ENCODE measurements at places on chromosomes 7 and 10.
A peak's percentile ranks its signal among the peaks of the same experiment; 100 is the strongest.

GRCh38 chr7:94890216-94890615 is 17.2 kb upstream of the PPP1R9A start:
- DNase-seq, result no peak

DNA sequence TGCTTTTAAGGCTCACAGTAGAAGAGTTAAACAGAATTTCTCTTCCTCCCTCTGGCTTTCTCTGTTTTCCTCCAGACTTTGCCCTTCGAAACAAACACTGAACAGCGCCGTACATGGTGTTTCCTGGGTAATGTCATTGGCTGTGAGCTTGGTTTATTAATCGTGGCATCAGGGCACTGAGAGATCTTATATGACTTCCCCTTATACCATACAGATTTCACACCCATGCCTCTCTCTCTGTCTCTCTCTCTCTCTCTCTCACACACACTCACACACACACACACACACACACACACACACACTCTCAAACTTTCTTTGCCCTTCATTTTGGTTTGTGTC is 195.5 kb downstream of the CREB5 start:
- DNase-seq, result no peak

GRCh38 chr7:140349144-140349771 is 49.1 kb downstream of the SLC37A3 start:
- DNase-seq, result no peak

DNA sequence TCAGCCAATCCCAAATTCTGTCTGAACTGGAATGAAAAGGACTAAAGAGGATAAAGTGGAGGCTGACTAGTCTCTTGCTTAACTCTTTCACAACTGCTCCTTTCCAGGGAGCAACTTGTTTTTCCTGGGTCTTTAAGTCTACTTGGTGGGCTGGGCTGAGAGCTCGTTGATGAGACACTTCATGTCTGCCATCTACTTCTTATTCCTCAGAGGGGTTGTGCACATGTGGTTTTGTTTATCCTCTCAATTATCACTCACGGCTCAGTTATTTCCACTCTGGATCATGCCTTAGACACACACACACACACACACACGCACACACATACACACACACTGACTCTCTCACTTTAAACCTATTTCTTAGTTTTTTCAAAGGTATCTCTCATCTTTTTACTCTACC is 298.6 kb upstream of the MTPN start:
- no peak for DNase-seq

- DNase-seq, result no peak
Observed at GRCh38 chr10:43354330-43354635, 17.2 kb upstream of the FXYD4 start.

- no peak for DNase-seq
Observed at GRCh38 chr7:94875201-94875600, 32.2 kb upstream of the PPP1R9A start.

DNA sequence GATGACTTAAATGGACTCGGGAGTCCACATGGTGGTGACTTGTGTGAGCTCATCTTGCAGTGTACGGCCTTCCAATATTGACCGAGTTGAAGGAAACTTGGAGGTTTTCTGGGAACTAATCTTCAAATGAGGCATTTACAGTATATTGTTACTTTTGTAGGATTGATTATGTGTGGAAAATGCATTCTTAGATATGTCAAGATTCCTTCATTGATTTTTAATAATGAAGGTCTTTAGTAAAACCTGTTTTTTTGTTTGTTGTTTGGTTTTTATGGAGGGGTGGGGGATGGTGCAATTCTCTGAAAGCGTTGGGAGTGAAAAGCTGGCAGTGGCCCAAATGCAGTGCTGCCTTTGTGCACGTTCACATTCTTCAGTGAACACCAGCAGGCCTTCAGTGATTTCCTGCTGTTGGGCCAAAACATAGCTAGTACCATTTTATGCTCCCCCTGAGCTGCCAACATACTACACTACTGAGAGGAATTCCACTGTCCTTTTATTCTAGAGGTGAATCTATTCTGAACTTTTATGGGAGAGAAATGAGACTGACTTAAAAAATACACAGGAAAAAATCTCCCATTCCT is 50.4 kb downstream of the CCNY start:
- DNase-seq, result no peak

DNA sequence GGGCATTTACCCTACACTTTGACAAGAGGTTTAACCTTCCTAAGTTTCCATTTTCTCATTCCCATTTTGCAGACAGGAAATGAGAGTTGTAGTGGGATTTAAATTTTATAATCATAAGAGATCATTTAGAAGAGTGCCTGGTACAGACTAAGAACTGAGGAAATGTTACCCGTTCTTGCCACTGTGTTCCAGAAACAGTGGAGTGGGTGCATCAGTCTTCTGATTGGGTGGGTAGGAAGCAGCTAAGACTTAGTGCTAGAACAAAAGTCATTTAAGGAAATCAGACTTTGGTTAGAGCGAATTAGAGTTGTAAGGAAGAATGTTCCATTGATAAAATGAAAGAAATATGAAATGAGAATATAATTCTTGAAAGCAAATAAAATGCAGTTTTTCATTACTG is 8.4 kb upstream of the SYPL1 start:
- DNase-seq, result no peak

DNA sequence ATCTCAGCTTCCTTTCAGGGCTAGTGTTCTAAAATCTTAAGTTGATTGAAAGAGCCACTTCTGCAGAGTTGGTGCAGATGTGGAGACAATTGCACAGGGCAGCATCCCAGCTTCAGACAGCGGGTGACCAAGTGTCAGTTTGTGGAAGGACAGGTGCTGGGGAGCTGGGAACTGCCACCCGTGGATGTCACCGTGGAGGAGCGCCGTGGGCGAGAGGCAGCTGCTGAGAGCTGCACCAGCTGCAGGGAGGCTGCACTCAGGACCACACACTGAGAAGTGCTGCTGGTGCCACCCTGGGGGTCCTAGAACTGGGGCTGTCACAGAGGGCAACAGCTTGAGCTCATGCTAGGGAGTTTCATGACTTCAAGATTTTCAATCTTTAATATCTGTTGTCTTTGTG is 543.0 kb upstream of the FZD8 start:
- no peak for DNase-seq

- DNase-seq, result no peak
Observed at GRCh38 chr10:30233186-30233959, 115.7 kb downstream of the MTPAP start.

- DNase-seq, result no peak
Observed at GRCh38 chr7:31885171-31885570, 185.0 kb downstream of the PDE1C start.

DNA sequence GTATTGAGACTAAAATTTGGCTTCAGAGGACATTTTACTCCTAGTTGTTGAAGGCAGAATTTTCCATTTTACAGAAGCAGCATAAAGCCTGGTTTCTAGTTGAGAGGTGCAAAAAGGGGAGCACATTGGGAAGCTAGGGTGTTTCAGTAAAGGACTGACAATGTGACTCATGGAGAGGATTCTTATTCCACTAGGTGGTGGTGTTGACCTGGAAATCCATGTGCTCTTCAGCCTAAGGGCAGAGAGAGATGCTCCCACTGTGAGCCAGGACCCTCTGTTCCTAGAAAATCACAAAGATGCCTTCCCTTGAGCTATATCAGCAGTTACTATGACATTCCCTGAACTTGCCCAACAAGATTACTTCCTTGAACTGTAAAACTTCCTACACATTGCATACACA is 687.8 kb downstream of the IPMK start:
- DNase-seq, result no peak

DNA sequence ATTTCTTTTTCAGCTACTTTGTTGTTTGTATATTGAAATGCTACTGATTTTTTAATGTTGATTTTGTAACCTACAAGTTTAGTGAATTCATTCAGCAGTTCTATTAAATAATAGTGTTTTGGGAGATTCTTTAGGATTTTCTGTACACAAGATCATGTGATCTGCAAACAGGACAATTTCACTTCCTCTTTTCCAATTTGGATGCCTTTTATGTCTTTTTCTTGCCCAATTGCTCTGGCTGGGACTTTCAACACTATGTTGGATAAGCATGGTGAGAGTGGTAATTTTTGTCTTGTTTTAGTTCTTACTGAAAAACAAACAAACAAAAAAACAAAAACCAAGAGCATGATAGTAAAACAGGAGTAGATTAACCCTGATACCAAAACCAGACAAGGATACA is 316.2 kb downstream of the ATRNL1 start:
- no peak for DNase-seq

GRCh38 chr7:47572094-47572445 is 9.8 kb downstream of the TNS3 start:
- peak; percentile 61 for DNase-seq

DNA sequence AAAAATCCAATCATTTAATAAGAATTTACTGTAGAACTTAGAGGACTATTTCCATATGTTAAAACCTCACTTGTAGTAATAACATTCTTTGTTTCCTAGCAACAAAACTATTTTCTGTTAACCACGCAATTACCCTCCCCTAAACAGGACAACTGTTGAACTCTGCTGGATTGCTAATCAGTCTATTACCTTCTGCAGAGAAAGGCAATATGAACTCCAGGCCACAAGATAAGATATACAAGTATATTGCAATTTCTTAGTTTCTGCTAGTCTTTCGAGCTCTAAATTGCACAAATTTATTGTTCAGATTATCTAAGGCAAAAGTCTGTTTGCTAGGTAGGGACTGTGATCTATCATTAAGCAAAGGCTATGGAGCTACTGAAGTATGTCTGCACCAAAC is 920.1 kb upstream of the LRRN3 start:
- no peak for DNase-seq

- DNase-seq, result no peak
Observed at GRCh38 chr7:19275000-19275399, 129.8 kb upstream of the FERD3L start.

DNA sequence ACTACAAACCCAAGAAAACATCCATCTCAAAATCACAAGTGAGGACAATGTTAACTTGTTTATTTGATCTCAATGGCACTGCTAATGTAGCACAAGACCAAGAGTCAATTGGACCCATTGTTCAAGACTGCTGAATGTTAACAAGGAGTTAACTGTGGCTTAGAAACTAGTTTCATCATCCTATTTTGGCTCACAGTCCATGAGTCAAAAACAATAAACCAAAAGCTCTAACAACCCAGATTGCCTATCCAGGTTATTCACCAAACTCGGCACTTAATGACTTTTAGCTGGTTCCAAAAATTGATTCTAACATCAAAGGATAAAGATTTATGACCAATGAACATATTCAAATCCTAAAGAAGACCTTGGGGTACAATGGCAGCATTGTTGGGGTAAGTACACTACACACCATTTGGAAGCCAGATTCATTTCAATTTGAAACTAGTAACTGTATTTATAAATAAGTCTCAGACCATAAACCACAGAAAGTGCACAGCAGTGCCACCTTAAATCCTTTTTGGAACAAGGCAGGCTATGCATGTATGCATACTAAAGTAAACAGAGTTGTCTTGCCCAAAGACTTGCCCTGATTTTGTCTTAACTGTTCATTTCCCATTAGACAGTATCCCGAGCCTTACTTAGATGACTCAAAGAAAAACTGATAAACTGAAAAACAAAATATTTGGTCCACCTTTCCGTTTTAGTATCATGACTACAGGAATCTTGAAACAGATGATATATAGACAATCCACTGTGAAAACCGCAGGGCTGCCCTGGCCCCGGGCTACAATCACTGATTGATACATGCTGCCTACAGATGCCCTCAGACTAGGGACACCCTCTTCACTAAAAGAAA is 84.5 kb downstream of the SRPK2 start:
- DNase-seq, result no peak
